Germinal center (tissue), 1 donor: ENCODE measurements at places on chromosomes 12 and 14.

DNA sequence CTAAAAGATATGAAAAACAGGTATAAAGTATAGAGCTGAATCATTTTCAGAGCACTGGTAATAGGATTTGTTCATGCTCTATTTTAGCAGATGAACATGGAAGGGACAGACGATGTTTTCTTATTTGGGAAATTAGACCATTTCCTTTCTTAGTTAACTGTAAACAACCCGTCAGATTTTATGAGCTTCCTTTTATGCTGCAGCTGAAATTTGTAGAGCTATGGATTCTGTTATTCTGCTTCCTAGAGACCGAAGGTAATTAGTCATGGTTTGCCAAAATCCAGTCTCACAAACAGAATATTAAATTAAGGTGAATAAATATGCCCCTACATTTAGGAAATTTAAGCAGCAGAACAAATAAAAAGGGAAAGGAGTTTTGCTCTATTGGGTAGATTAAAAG is 180.2 kb upstream of the SYT1 start:
- DNase-seq: no peak

DNA sequence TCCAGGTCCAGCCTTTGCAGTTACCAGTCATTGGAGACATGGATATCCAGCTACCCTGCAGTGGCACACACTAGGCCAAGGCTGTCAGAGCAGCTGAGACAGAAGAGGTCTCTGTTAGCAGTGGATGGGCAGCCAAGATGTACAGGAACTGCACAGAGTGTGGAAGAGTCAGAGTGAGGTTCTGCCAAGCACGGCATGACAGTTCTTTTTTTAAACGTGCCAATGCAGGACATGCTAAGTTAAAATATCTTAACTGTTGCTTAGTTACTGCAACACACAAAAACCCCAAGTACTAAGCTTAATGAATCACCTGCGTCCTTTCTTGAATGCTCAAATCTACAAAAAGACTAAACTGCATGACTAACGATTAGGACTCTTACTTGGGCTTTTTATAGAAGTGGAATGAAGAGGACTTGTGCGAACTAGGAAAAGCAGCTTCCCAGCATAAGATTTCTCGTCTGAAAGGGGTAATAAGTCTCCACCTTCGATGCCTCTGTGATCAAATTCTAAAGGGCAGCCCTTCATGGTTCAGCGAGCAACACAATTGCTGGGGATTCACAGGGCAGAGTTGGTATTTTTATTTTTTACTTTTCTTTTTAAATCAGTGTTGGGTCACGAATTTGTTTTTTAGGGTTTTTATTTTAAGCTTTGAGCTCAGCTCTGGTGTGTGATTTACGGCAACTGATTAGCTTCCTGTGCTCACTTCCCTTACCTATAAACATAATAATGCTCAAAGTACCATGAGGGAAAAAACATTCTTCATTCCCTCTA is 20.6 kb downstream of the MAPK1IP1L start:
- DNase-seq: peak; percentile 62

GRCh38 chr14:102262929-102263462 is 42.0 kb downstream of the MOK start:
- no peak for DNase-seq

GRCh38 chr12:118060301-118061010 is 523 bp downstream of the WSB2 start:
- DNase-seq: no peak

DNA sequence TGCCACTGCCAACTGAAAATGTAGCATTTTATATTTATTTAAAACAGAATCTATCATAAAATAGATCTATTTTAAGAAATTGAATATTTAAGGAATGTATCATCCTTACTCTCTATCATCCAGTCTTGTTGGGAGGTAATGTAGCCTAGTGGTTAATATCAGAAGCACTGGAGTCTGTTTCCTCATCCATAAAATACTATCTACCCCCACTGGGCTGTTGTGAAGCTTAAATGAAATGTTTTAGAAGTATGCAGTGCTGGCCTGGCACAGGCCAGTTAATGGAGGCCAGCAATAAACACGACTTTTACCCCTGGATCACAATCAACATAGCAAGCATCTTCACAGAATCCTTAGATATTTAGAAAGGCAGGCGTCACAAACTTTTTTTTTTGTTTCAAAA is 188.0 kb downstream of the CAND1 start:
- DNase-seq: no peak

GRCh38 chr12:107400686-107401447 is 284.7 kb upstream of the PWP1 start:
- no peak for DNase-seq

DNA sequence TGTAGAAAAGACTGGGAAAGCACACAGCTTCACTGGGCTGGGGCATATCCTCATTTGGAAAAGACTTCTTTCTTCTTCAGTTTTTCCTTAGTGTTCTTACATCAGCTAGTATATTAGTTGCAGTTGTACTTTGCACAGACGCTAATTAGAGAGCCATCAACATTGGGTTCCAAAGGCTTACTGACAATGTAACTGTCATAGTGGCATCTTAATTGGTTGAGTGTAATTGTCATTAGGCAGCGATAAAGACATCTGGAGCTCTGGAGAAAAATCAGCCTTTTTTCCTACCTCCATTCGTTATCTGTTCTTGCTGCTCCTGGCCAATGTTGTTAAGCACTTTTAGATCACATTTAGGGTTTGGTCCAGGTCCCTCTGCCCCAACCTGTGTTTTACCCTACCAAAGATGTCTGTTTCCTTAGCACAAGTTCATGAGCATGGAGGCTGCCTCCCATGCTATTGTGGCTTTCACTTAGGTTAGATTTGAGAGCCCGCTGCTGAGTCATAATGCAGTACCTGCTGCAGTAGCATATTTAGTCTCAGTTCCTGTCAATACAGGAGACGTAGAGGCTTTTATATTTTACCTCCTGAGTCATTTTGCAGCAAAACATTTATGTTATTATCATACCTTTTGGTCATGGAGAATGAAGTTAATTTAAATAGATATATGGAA is 49.2 kb downstream of the FBXW8 start:
- no peak for DNase-seq

- no peak for DNase-seq
Observed at GRCh38 chr14:75331471-75331870, 52.8 kb downstream of the FOS start.

DNA sequence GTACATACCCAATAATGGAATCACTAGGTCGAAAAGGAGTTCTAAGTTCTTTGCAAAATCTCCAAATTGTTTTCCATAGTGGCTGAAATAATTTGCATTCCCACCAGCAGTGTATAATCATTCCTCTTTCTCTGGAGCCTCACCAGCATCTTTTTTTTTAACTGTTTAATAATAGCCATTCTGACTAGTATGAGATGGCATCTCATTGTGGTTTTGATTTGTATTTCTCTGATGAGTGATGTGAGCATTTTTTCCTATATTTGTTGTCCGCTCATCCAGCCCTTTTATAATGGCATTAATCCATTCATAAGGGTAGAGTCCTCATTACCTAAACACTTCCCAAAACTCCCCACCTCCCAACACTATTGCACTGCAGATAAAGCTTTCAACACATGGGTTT is 278.3 kb downstream of the SEC23A start:
- DNase-seq: no peak

- DNase-seq: no peak
Observed at GRCh38 chr14:72715215-72715849, 178.6 kb downstream of the DPF3 start.

DNA sequence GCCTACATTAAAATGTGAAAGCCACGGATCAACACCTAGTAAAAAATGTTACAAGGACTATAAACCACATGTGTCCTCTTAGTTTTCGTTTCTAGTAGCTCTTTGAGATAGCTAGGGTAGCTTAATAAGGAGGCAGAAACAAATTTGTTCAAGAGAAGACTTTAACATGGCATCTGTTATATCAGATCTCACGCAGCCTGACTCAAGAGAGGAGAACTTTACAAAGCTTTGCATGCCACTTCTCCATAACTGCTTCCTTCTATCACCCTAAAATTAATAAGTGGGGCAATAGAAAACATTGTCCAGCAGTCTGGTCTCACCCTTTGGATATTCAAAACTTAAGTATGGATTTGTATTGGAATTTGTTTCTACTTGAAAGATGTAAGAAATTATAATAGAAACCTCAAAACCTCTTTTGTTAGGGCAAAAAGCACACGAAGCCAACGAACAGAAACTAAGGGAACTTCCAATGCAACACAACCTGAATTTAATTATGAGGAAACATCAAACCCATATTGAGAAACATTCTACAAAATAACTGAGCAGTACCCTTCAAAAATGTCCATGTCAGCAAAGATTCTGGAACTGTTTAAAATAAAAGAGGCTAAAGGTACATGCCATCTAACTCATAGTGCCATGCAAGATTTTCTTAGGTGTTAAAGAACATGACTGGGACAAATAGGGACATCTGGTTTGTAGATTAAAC is 194.8 kb downstream of the LRIG3 start:
- DNase-seq: no peak

DNA sequence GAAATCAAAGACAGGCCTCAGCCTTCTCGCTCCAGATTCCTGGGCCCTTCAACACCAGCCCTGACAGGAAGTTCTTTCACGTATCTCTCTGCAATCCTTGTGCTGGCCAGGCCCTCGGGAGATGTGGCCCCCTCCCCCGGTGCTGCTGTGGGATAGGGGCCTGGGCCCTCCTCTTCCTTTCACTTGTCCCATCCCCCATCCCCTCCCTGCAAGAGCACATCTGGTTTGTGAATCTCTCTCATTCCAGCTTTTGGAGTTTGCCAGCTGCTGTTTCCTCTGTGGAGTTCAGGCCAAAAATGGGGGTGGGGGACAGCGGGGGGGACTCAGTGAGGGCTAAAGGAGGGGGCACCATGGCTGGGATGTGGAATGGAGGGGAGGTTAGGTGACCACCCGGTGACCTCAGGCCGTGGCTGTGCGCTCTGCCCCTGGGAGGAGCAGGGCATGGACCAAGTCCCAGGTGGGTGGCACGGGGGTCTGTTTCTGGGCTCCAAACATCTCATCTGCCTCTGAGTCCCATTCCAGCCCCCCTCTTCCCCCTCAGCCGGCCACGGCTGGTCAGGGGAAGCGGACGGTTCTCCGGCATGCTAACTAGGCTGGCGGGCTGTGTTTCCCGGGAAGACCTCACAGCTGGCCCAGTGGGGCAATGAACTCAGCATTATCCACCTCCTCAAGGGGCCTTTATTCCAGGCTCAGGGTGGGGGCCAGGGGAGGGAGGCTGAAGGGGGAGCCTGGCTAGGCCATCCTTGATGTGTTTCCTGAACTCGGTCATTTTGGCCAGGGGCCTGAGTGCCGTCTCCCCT is 7.4 kb downstream of the LRP1 start:
- no peak for DNase-seq

- DNase-seq: no peak
Observed at GRCh38 chr12:40031965-40032364, 73.9 kb downstream of the SLC2A13 start.
